Esophagus squamous epithelium (tissue), 5 donors: ENCODE measurements at places on chromosomes 16 and 17.

GRCh38 chr17:8068736-8069586, 18.6 kb downstream of the ALOX12B start:
- DNase-seq, result no peak

GRCh38 chr16:61834082-61834481, 202.2 kb downstream of the CDH8 start:
- DNase-seq, result no peak

GRCh38 chr17:45135978-45136791, 698 bp downstream of the ACBD4 start:
- no peak for DNase-seq

DNA sequence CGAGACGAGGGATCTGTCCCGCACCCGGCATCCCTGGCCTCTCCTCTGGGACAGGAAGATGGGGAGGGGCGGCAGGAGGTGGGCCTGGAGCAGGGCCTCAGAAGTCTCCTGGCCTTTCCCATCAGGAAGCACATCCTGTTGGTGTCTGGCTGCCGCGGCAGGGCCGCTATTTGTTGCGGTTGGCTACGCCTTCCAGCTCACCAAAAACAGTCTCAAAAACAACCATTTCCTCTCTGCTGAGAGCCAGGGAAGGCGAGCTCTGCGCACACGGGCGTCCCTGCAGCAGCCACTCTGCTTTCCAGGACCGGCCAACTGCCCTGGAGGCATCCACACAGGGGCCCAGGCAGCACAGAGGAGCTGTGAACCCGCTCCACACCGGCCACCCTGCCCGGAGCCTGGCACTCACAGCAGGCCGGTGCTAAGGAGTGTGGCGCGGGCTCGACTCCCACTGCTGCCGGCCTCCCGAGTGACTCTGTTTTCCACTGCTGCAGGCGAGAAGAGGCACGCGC, at the start of gene TMEM204:
TSS of gene TMEM204 (plus strand) at position 224 of the 509 bp plus-strand sequence. CDS start 610 bp downstream, outside the sequence.
- no peak for DNase-seq

GRCh38 chr16:2686912-2687507, 4.7 kb downstream of the KCTD5 start:
- no peak for DNase-seq

DNA sequence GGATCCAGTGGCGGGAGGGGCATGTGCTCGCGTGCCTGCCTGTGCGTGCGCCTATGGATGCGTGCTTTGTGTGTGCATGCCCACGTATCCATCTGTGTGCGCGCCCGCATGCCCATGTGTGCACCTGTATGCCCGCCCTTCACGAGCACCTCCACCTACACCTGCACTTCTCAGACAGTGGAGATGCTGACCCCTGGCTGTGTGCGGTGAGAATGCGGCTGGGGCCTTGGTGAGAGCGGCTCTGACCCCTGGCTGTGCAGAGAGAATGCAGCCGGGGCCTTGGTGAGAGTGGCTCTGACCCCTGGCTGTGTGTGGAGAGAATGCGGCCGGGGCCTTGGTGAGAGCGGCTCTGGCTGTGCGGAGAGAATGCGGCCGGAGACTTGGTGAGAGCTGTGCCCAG, 33.9 kb downstream of the AXIN1 start:
- DNase-seq, result no peak

DNA sequence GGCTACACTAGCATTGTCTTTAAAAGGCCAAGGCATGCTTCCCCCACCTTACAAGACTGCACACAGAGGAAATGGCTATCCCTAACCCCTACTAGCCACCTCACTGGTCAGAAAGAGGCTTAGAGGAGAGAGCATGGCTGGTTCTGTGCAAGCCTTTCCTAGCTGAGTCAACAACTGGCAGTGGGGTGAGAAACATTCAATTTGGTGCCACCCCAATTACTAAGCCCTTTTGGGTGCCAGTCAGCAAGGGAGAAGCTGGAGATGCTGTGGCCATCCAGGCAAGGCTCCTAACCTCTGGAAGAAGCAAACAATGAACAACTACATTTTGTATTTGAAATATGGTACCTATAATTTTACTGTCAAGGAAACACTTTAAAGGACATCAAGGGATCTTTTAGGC, 4.7 kb upstream of the KAT7 start:
- DNase-seq, result no peak

GRCh38 chr16:14364386-14365199, 265.5 kb downstream of the PARN start:
- no peak for DNase-seq

DNA sequence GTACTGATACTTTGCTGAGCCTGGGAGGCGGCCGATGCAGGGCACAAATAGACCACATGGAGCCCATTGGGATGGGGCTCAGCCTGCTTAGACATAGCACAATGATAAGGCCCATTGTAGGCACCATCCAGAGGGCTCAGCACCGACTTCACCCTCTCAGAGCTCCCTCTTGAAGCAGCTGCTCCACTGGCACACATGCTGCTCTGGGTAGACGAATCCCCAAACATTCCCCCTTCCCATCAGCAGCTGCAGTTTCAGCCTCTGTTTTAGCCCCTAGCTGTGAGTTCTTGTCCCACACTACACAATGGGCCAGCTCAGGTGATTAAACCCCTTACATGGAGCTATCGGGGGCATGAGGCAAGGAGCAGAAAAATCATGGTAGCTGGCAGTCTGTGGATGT, 174.1 kb downstream of the RGS9 start:
- DNase-seq, result no peak

GRCh38 chr16:19123535-19124178, 9.9 kb downstream of the ITPRIPL2 start:
- no peak for DNase-seq

- DNase-seq, result no peak
Measured at GRCh38 chr17:13212860-13213259, 195.0 kb upstream of the ELAC2 start.

- no peak for DNase-seq
Measured at GRCh38 chr16:31112711-31113110, 4.5 kb downstream of the BCKDK start.

- no peak for DNase-seq
Measured at GRCh38 chr17:81194941-81195901, 27.5 kb downstream of the CEP131 start.

DNA sequence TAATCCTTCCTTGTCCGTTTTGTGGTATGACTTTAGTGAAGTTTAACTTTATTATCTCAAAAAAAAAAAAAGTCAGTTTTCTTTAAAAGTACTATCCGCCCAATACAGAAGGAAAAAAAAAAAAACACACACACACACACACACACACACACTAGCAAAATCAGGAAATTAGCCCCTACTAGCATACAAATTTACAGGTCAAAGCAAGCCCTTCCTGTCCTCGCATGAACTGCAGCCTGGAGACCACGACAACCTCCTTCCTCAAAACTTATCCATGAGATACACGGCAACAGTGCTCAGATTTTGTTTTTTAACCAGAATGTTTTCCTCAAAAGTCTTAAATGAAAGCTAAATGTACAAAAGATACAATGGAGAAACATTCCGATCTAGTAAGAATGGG, 16.2 kb downstream of the NCOR1 start:
- DNase-seq, result no peak

GRCh38 chr17:58277802-58278595, 2.7 kb downstream of the MPO start:
- no peak for DNase-seq

GRCh38 chr16:29745853-29746345, at the start of gene C16orf54:
Gene C16orf54, minus strand, starts transcription at chr16:29745990. Its CDS starts 1,039 bp downstream, at chr16:29744951.
- peak; percentile 51 for DNase-seq

GRCh38 chr16:83933885-83934683, 19.0 kb upstream of the OSGIN1 start:
- no peak for DNase-seq

GRCh38 chr17:49696233-49696761, 11.5 kb downstream of the SLC35B1 start:
- no peak for DNase-seq

DNA sequence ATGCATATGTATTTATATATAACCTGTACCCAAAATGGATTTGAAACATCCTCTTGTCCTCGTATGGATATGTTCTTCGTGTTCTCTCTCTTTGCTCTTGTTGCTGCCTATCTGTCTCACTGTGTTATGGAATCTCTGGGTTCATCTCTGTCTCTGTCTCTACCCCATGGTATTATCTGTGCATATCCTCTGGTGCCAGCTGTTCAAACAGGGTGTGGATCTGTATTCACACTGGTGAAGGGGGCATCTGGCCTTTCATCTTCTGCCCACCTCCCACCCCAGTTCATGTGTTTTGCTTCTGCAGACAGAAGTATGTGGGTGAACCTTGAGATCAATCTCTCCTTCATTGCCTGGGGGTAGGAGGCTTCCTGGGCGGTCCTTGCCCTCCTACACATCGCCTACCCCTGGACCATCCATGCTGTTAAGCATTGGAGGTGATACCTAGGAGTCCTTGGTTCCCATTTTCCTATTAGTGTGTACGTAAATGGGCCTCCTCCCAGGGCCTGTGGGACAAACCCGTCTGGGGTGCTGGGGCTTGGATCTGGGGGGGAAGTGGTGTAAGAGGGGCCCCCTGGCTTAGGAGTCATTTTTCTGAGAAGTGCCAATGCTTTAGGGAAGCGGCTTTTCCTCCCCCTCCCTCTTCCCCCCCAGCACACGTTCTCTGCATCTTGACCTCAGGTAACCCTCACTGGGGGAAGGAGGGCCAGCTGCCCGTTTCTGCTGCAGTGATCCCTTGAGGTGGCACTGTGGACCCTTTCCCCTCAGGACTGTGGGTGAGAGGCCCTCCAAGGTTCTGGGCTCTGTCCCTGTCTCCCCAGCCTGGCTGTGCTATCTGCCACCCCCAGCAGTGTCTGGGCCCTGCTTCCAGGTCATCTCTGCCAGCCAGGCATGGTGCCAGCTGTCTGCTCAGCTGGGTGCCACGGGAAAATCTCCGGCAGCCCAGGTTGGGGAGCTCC, 21.1 kb downstream of the RARA start:
- no peak for DNase-seq
